ENCODE measurements at places on chromosomes 2 and 18.

DNA sequence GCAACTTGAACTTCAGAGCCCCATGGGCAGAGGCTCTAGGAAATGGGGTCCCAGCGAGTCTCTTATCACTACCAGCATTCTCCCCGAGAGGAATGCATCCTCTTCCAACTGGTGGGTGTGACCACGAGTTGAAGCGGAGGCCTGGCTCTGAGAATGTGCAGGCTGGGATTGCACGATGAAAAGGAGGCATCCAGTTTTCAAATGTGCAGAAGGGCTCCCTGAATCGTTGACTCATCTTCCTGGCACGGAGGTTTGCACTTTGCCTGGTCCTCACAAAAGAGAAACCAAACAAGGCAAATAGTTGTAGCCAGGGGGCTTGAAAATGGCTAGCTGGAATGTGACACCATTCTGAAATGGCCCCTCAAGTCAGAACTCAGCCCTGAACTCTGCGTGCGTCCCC lies 216.7 kb downstream of the GLI2 start:
- DNase-seq, result no peak

GRCh38 chr18:59735269-59735860 lies 38.1 kb upstream of the CCBE1 start:
- DNase-seq, result no peak

DNA sequence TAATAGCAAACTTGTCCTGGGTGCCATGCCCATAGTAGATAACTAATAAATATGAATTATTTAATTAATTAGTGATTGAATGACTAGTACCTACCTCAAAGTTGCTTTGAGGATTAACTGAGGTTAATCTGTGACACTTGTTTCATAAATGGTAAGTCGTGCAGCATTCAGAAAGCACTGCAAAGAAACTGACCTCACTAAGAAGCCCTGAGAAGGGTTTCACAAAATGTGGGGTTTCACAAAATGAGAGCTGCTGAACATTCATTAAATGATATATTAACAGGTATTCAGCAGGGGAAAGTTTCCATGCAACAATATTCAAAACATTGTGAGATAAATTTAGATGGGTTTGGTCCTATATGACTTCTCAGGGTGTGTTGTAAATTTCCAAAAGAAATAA lies 236.2 kb downstream of the OSR1 start:
- DNase-seq, result no peak

DNA sequence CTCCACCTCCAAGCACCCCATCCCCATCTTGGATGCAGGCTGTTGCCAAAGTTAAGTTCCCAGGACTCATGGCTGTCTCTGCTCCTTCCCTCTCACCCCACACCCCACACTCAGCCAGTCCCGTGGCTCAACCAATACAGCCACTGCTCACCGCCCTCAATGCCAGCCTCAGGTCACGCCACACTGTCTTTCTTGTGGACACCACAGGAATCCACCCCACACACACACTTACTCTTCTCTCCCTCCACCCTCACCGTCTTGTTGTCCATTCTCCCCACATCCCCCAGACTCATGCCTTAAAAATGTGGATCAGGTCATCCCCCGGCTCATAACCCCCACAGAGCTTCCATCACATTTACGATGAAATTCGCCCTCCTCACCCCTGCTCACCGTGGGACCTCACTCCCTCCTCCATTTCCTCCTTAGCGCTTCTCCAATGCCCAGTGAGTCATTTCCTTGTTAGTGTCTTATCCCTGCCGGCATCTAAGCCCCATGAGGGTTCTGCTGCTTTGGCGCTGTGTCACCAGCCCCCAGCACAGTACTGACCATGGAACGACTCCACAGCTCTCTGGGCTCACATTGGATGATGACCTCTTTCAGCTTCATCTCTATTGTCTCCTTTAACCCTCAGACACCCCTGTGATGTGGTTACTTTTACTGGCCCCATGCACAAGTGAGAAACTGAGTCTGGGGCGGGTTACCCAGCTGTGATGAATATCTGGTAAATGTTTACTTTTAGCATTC lies 13.8 kb downstream of the MLPH start:
- no peak for DNase-seq

DNA sequence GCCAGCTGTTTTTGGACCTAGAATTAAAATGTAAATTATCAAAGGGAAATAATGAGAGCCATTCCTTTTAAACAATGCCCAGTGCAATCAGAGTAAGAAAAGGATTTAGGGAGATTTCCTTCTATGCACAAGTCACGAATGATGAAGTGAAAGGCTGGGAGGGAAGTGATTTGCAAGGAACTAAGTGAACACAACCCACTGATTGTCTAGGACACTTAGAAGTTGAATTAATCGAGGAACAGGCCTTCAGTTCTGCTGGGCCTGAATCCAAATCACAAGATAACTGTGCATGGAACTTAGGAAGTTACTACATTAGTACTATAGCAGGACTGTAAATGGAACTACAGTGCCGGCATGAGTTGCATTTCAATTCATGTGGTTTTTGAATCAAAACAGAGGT lies 17.7 kb downstream of the MAP2 start:
- DNase-seq, result no peak

DNA sequence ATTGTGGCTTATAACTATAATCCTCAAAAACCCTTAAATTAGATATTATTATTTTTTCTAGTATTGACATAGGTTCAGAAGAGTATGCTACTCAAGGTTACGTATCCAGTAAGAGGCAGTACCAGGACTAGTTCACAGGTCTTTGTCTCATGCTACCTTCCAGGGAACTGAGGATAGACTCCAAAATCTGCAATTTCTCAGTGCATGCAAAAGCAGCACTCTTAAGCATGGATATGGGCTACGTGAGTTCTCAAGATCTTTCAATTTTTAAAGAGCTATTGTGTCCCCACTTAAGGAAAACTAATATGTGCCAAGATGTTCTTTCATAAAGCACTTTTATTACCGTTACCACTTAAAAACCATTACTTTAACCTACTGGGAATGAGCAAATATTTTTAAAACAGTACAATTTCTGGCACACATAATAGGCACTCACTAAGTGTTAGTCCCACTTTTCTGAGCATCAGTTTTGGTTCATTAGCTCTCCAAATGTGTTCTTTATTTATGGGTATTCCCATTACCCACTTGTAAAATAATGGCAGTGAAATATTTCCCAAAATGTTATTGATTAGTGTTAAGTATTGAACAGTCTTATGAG lies 113.8 kb upstream of the TTN start:
- no peak for DNase-seq

DNA sequence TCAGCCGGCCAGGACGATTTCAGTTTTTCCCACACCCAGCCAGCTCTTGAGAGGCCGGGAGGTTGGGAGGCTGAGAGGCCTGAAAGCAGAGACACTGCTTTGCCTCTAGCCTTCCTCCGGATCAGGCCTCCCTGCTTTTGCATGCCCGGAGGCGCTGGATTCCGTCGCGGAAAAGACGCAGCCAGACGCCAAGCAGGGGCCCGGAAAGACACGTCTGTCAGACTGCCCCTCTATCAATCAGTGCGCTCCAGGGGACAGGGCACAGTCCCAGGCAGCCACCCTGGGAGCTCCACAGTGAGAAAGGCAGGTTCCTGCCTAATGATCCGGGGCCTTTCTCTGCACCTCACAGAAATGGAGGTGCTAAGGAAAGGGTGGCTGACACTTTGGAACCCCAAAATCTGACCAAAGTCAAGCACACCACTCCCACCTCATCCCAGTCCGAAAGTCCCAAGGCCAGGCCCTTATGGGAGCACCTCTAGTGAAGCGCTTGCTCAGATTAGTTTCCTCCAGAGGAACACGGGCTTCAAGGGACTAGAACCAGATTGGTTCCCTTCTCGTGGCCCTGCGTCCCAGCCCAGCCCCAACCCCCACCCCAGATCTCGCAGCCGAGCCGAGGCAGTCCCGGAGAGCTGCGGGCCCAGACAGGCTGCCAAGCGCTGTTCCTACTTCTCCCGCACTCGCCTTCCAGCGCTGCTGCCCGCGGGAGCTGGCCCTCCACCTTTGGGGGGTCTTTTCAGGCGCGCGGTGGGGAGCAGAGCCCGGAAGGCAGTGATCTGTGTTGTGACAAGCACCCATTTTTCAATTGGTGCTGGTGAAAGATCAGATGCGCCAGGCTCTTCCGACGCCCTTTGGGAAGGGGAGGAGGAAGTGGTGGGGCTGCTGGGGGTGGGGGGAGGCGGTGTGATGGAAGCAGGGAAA lies 5.0 kb downstream of the DLX1 start:
- no peak for DNase-seq

- no peak for DNase-seq
These were observed 106.4 kb upstream of the RBBP8 start for GRCh38 chr18:22826726-22827125.

- DNase-seq, result no peak
These were observed 237.5 kb upstream of the RBBP8 start for GRCh38 chr18:22695674-22696073.

- DNase-seq, result no peak
These were observed at the start of gene SCN7A for GRCh38 chr2:166494140-166494624. Gene SCN7A (minus strand): TSS chr2:166494249. CDS start chr2:166477696, 16,553 bp downstream.

DNA sequence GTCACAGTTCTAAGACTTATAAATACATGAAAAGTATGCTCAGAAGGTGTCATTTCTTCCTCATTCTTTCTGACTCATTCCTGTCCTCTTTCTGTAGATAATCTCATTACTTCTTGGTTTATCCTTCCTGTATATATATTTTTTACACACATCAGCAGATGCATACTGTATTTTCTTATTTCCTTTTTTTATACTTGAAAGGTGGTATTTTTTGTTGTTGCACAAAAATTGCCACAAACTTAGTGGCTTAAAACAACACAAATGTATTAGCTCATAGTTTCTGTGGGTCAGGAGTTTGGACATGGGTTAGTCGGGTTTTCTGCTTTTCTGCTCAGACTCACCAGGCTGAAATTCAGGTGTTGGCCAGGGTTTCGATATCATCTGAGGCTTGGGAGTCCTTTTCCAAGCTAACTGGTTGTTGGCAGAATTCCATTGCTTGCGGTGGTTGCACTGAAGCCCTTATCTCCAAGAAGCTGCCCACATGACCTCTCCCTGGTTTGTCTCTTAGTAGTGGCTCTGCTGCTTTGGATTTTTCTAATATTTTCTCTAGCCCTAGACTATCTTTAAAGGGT lies 162.6 kb downstream of the FMNL2 start:
- DNase-seq, result no peak

- DNase-seq, result no peak
These were observed 354.2 kb upstream of the GALNT5 start for GRCh38 chr2:156903335-156903734.

DNA sequence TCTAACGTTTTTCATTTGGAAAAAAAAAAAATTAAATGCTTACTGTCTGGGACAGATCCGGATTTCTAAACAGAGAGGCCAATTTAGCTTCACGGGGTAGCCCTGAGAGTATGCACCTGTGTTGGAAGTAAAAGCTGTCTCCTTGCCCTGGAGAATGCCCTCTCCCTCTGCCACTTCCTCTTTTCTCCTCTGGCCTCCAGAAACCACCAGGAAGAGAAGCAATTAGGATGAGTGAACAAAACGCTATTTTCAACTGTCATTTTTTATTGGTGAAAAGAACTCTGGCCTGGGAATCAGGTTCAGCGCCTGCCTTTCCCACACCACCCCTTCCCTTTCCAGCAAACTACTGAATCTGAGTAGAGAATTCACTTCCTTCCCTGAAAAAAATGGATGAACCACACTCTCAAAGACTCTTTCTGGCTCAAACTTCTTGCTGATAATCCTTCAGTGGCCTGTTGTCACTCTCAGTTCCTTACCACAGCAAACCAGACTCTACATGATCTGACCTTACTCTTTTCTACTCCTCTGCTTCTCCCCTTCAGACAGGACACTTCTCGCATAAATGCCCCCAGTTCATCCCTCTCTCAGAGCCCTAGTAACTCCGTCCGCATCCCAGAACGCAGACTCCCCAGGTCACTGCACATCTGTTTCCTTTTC lies 29.8 kb downstream of the KLF7 start:
- no peak for DNase-seq

- DNase-seq, result no peak
These were observed 100.2 kb downstream of the TNS1 start for GRCh38 chr2:217902379-217903141.

GRCh38 chr2:6186332-6187151 lies 494.4 kb downstream of the SOX11 start:
- no peak for DNase-seq

- DNase-seq, result no peak
These were observed 447 bp downstream of the TRAF3IP1 start for GRCh38 chr2:238320648-238321281.

DNA sequence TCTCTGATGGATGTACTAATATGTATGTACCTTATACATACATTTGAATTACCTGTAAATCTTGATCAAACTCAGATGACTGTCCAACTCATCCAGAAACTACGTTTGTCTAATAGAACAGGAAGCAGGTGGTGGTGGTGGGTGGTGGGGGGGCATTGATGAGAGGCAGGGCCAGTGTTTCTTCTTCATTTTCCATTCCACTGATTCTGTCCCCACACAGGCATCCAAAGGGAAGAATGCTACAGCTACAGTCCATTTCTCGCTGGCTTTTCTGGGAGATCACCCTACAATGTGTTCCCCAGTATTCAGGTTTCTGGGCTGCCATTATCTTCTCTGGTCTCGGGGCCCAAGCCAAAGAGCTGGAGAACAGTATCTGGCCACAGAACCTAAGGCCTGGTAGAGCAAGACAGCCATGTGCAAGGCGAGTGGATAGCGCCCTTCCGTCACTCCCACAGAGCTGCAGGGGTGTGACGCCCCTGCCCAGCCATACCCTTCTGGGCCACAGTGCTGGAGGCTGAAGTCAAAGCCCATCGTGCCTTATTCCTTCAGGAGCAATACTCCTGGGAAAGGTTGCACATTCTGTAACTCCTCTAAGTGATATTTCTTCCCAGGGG lies 54.5 kb downstream of the BCL11A start:
- DNase-seq, result no peak

DNA sequence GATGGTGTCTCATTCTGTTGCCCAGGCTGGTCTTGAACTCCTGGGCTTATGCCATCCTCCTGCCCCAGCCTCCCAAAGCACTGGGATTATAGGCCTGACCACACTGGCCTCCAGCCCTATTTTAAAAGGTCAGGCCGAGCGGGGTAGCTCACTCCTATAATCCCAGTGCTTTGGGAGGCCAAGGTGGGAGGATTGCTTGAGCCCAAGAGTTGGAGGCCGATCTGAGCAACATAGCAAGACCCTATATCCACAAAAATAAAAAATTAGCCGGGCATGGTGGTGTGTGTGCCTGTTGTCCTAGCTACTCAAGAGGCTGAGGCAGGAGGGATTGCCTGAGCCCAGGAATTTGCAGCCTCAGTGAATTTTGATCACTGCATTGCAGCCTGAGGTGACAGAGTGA lies 3.9 kb downstream of the CAB39 start:
- no peak for DNase-seq

- DNase-seq, result no peak
These were observed 682 bp downstream of the DUSP2 start for GRCh38 chr2:96144481-96145035.

GRCh38 chr2:238475566-238475965 lies 48.8 kb downstream of the ASB1 start:
- no peak for DNase-seq

Data from esophagus squamous epithelium (tissue), 5 donors.